ENCODE measurements at places on chromosomes 5 and 9.

DNA sequence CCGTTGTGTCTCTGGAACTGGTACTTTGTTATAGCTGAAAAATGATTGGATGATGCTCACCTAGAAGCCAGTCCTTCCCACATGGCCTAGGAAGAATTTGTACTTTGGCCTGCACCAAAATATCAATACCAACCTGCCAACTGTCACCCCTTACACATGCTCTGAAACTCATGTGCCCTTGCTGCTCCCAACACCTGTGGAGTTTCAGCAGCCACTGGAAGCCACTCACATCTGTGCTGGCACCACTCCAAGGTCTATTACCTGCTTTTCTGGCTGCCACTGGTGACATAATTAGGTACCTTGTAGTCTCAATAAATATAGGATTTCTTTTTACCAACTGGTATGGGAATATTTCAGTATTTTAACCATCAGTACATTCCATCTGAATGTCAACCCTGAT is 363.6 kb downstream of the SH3GL2 start:
- no peak for DNase-seq

DNA sequence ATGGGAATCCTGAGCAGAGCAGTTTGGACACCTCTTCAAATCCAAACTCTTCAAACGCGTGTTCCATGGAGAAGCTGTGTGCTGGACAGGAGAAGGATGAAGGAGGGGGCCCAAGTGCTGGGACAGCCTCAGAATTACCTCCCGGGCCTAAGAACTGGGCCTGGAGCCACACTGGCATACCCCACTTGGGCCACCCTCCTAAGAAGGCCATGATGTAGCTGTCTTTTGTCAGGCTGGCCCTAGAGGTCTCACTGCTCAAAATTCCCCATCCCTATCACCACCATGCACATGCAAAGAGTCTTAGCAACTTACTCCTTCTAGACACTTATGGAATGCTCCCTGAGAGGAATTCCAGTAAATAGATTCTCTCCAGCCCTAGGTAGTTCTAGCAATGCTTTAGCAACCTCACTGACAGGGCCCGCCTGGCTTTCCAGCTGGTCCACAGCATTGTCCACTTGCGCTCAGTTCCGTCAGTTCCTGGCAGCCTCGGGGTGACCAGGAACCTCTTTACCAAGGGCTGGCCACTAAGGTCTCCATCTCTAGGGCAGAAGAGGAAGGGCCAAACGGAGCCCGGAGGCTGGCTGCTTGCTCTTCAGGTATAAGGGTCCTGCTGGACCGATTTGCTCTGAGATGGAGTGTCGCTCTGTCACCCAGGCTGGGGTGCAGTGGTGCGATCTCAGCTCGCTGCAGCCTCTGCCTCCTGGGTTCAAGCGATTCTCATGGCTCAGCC is 75.3 kb downstream of the RGS3 start:
- no peak for DNase-seq

GRCh38 chr9:98973171-98973570 is 29.5 kb downstream of the COL15A1 start:
- DNase-seq = no peak

DNA sequence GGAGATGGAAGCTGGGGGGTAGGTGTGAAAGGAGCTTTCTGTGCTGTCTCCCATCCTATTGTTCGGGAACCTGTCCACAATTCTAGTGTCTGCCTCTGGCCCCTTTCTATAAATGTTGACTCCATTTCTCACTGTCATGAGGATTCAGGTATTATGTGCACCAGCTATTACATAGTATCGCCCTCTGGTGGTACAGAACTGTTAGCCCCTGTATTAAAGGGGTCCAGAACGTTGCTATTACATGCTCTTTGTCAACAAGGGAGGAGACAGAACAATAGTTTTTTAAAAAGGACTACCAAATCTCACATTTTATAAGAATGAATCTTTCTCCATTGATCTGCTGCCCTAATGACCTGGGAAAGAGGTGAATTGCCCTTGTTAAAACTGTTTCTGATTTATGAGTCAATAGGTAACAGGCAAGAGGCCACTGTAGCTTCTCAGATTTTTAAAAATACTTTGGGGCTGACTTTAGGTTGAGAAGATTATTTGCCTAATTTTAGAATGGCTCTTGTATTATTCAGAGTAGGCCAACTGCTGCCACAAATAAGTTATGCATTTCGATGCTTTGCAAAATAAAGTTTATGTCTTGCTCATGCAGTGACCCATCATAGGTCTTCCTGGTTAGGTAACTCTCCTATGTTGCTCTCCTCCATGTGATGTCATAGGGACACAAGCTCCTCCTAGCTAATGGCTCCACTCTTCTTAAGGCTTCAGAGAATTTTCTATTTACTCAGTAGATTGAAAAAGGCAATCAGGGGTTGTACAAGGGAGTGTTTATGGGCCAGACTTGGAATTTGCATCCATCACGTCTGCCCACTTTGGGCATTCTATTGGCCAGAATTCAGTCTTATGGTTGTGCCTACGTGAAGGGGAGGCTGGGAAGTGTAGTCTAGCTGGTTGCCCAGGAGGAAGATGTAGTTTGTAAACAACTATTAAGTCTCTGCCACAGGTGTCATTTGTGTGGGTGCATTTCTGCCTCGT is 20.8 kb downstream of the DCANP1 start:
- DNase-seq = no peak

DNA sequence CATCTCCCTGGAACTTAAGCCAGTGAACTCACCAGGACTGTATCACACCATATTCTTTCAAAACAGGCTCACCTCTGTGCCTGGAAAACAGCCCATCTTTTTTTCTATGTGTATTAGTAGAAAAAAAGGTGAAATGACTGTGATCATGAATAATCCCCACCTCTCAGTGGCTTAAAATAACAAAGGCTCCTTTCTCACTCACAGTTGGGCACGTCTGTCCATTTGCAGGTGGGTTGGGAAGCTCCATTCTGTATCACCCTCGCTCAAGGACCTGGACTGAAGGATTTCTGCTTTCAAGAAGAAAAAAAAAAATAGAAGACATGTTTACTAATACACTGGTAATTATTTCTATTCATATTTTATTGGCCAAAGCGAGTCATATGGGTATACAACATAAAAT is 17.3 kb upstream of the FGF1 start:
- DNase-seq = no peak

DNA sequence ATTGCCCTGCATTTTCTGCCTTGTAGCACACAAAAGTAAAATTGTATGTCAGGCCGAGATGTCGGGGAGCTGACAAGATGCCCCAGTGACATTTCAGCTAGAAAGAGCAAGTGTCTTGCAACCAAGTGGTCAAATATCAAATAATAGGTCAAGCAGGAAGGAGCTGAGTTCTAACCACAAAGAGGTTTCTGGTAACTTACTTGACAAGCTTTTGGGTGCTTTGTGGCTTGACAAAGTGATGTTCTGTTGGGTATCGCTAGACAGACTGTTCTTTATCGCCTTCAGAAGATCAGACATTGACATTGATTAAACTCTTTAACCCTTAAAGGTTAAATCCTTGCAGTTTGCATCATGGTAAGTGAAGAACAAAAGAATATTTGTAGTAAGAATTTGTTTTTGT is 419.9 kb downstream of the CCDC171 start:
- no peak for DNase-seq

GRCh38 chr5:116457062-116457461 is 117.6 kb downstream of the SEMA6A start:
- DNase-seq = no peak

DNA sequence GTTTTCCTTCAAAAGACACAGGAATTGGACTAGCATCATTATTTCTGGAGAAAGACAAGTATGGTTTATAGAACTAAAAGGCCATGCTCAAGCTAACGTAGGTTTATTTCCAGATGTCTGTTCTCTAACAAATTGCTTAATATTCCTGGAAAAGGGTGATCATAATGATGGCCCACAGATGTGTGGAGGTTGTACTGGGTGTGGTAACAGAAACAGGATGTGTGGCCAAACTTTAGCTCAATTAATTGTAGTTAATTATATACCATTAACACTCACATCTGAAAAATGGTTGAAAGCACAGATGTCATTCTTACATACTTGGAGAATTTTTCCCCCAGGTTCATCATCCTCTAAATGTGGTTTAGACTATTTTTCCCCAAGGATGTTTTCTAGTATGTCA is 292.7 kb upstream of the RASA1 start:
- no peak for DNase-seq

DNA sequence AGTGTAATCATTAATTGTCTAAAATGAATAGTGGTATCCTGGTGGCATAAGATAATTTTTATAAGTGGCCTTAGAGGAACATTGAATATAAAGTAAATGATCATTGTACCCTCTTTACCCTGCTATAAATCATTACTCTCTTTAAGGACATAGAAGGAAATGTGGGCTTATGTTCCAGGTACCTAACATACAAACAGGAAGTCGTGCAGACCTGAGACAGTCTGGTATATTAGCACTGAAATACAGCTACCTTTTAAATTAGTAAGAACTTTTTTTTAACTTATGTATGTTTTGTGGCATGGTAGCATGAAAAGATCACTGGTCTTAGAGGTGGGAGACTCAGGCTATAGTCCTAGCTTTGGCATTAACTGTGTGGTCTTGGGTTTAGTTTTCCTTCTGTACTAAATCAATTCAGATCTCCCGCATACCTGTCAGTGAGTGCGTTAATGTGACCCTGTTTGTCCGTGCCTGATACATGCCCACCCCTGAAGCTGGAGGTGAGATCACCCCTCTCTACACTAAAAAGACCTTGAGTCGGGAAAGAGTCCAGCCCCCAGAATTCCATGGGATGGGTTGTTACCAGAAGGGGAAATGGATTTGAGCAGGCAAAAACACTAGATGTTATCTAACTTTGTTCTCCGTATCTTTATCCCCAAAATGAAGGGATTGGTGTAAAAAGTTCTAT is 59.4 kb upstream of the ERBIN start:
- no peak for DNase-seq

DNA sequence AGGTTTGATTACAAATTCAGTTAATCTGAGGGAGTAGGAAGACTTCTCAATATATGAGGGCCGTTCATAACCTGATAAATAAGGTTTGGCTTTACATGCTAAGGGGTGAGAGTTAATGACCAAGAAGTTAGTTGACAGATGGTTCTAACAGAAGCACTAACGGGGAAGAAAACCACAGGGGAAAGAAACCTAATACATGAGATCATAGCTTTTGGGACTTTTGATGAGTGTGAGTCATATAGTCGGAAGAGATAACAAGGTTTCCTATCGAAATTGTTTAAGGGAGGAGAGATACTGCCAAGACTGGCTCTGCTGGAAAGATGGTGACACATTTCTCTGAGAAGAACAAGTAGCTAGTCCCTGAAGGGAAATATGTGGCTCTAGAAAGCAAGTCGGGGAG is 140.1 kb downstream of the COX7C start:
- no peak for DNase-seq

DNA sequence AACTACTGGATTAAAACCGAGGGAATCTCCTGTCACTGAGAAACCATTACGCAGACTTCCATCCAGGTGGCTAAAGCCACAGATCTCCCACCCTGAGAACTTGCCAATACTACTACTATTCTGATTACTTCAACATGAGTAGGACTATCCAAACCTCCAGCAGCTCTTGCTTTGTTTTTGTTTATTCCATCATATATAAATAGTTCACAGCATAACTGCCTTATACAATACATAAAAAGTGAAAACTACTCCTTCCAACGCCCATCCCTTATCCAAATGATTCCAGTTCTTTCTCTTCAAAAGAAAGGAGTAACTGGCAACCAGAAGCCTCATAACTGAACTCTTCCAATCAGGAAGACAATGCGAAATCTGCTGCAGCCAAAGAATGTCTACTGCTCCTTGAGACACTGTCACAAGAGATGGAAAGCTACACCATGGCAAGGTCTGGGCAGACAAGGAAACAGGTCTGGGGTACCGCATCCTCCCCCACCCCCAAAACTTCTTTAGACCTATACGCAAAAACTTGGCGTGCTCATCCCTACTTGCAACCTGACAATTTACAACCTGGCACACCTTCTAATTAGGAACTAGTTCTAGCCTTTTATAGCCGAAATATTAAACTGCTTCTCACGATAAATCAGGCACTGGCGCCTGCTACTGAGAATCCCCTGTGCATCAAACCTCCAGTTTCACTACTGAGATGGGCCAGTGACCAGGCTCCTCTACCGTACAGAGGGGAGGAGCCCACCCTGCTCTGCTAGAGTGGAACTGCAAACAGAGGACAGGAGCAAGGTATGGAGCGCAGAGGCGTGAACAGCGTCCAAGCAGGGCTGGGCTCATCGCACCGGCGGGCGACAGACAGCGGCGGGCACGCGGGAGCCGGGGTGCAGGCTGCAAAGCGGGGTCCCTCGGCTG is 986 bp downstream of the PLPP1 start:
- peak; percentile 61 for DNase-seq

GRCh38 chr5:162037431-162037830 is 30.1 kb upstream of the GABRG2 start:
- no peak for DNase-seq

- no peak for DNase-seq
Observed at GRCh38 chr5:173717959-173718358, 101.5 kb upstream of the BOD1 start.

GRCh38 chr5:33275921-33276627 is 164.7 kb upstream of the TARS1 start:
- DNase-seq = no peak

DNA sequence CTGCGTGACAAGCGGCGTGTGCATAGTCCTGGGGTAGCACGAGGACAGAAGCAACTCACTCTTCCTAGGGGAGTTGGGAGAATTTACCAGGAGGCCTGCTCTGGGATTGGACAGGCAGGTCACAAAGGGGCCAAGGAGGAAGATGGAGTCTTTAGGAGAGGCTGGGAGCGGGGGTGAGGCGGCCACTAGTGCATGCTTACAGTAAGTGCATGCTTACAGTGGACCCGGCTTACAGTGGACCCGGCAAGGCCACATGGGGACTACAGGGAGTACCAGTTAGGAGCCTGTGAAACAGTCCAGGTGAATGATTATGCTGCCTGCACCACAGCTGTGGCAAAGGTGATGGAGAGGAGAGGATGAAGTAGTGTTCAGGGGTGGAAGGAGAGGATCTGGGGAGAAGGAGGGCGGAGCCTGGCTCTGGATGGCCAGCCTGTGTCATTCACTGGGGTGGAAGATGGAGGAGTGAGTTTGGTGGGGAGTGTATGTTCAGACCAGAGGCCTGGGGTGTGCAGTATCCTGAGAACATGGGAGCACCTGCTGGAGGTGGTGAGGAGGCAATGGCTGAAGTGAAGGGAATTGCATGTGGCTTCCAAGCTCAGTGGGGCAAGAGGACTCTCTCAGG is 78.7 kb downstream of the CRB2 start:
- DNase-seq = no peak

DNA sequence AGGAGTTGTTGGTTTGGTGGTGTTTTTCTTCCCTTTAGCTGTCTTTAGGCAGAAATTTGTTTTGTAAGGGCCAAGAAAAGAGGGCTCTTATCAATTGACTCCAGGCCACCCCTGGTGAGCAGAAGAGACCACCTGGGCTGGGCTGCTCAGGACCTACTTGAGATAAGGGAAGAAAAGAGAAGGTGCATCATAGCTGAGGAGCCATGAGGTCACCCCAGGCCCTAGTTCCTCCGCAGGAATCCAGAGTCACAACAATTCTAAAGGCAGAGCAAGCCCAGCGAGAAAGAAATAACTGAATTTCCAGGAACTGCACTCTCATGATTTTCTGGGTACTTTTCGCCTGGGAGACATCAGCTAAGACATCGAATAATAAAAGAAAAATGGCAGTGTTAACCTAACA is 34.9 kb downstream of the RFK start:
- DNase-seq = no peak

GRCh38 chr5:126079266-126079665 is 343.9 kb upstream of the GRAMD2B start:
- DNase-seq = no peak
